ENCODE measurements at places on chromosomes 2 and 18.

DNA sequence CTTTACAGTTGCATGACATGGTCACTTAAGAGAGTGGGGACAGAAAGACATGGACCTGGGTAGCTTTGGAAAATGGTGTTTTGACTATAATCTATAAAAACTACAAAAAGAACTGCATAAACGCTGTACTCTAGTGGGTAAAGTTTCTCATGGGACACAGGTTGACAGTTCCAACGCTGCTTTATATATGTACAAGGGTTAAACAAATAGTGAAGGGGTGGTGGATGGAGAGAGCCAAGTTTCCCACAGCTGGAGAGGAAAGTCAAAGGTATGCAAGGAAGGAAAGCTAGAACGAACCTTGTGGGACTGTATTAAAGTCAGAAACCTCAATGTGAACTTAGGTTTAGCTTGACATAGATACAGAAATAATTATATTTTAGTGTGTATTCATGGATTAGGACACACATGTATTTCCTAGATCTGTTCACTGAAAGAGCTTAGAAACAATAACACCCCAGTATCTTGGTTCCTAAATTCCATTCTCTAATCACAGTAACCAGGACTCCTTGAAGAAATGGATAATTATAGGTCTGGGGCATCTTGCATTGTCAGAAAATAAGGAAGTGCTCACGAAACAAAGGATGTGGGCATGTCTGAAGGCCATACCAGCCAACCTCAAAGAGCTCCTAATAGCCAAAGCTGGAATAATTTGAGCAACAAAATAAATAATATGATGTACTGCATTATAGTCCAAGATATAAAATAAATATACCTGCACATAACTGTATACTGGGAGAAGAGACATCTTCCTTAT is 28.8 kb downstream of the TANC1 start:
- no peak for DNase-seq

GRCh38 chr2:183242937-183243336 is 118.7 kb downstream of the NUP35 start:
- DNase-seq = no peak

DNA sequence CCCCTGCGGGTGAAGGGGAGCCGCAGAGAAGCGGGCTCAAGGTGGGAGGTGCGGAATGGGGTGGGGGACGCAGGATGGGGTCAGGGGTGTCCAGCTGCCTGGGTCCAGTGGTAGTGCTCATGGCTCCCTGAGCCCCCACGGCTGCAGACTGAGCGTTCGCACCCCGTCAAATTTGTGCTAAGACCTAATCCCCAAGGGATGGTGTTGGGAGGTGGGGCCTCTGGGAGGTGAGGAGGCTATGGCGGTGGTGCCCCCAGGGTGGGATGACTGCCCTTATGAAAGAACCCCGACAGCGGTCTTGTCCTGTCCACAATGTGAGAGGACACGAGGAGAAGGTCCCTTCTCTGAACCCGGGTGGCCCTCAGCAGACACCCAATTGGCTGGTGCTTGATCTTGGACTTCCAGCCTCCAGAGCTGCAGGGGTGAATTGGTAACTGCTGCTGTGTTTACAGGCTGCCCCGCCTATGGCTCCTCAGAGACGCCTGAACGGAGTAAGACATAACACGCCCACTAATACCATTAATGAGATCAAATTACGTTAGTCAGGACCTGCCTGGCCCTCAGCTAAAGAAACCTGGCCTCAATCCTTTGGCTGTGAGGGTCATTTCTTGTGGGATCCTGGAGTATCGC is 42.6 kb downstream of the PXDN start:
- DNase-seq = no peak

DNA sequence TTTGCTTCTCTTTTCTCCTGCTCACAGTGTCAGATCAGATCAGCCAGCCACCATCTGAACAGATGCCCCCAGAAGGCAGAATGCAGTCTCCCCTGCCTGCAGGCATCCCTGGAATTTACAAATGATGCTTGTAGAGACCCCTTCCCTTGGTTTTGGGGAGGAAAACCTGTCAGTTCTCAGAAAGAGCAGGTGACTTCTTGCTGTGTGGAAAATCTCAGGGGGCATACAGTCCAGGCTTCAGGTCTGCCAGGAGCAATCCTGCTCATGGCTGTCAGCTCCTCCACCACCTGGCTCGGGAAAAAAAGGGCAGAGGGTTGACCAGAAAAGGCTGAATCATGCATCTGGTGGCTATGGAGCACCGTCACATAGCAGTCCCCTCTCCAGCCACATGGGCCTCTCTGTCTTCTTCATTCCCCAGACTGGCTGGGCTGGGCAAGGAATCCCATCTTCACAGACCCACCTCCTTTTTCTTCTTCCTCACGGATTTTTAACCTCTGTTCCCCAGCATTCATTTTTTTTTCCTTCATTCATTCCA is 107.0 kb downstream of the KCNF1 start:
- no peak for DNase-seq

DNA sequence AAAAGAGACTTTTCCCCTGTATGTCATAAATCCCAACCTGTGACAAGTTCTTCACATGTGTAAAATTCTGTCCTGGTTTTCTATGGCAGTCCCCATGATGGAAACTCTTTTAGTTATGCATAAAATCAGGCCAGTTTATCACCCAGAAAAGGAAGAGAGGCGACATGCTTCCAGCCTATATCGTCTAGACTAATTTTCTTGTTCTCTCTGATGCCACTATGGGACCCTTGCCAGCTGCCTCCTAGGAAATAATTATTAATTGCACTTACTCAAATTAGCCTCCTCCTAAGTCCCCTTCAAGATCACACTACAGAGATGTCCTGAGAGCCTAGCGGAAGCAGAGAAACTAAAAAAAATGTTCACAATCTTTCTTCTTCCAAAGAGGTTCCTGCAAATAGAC is 722.4 kb downstream of the NRXN1 start:
- no peak for DNase-seq

All from glutamatergic neuron (in vitro differentiated cells).